Dermis microvascular lymphatic vessel endothelial cell (primary cell): ENCODE measurements at places on chromosomes 7 and 10. TPM values are rescaled to one million over a fixed set of nuclear protein-coding genes. Genes with fewer than 3 reads are reported as not detected.

DNA sequence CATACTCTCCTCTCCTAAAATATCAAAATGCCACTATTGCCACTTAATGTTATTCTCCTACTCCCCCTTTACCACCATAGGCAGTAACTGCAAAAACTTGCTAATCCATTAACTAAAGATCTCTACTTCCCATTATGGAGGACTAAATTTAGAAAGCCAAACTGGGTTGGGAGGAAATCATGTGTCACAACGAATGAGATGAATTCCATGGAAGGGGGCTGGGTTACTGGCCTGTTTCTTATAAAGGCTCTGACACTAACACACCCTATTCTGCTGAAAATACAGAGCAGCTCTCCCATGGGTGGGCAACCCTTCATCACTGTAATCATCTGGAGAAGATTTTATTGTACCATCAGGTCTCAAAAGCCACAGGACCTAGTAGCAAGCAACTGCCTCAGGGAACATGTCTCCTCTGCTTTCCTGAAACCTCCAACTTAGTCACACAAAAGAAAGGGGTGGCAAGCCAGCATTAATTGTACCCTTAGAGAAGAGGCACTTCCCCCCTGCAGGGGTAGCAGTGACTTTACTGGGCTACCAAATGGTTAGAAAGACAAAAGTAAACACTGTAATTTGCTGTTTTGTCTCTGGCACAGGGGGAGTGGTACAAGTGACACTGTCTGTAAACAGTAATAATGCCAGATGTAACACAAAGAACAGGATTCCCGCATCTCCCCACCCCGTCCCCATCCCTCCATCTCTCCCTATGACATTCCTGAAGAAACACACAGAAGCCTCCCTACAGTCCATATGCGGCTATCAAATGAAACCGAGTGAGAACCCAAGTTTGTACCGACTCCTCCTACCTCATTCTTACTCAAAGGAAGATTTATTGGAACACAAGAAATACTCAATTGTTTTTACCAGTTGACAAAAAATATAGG, 81.6 kb downstream of the ARMH3 start:
- DNase-seq, result peak; percentile 54

DNA sequence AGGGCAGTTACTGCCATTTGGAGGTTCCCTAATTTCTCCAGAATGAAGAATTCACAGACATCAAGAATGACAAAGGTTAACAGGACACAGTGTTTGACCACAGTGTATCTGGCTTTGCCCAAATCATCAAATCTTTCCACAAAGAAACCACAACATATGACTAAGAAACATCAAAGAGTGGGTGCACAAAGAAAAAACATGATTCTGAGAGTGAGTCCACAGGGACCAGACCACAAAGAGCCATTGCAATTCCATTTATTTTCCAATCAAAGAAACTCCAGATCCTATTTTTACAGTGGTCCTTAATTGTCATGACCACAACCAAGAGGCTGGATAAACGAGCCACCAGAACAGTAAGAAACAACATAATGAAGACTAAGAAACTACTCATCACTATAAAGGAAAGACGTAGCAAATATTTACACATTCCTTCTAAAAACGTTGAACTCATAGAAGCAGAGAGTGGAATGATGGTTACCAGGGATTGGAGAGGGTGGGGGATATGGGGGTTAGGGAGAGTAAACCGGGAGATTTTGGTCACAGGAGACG, 286.5 kb downstream of the DOCK4 start:
- DNase-seq, result no peak

DNA sequence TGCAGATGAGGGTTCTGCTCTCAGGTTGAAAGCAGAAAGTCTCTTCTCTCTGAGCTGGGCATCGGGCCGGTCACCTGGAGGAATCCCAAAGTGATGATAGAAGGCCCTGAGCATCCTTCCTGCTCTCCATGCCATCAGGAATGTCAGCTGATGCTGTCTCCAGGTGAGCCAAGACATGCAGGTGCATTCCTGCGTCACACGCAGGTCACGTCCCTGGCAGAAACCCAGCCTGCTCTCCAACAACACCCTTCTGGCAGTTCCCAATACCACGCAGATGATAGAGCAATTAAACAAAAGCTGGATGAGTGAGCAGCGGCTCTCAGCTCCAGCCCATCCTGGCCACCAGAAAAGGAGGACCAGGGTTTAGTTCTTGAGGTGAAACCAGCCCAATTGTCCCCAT, 6.9 kb upstream of the WIPI2 start:
- no peak for DNase-seq

- no peak for DNase-seq
These were observed 77.1 kb upstream of the CAMK2B start for GRCh38 chr7:44402401-44403060.

Gene KLLN
- total RNA-seq, result 0.13 and 0.26 TPM in 2 replicates

Gene ASB10
- total RNA-seq, result not detected in 2 replicates

DNA sequence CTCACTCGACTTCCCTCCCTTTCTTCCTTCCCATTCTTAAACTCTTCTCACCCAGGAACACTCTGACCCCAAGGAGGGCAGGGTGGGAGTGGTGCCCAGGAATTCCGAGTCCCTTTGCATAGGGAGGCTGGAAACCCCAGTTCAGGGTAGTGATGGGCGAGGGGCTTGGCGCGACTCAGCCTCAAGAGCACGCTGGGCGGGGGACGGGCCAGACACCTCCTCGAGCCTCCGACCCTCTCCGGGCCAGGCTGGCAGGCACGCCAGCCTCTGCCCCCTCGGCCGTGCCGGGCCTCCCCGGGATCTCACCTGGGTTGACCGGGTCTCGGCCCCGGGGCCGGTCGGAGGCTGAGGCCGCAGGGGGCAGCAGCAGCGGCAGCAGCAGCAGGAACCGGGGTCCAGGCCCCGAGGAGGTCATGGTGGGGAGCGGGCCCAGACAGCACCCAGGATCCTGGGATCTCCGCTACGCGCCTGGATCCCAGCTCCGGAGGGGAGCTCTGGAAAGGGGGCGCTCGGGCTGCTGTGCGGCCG, 457 bp downstream of the PLOD3 start:
- DNase-seq, result no peak

DNA sequence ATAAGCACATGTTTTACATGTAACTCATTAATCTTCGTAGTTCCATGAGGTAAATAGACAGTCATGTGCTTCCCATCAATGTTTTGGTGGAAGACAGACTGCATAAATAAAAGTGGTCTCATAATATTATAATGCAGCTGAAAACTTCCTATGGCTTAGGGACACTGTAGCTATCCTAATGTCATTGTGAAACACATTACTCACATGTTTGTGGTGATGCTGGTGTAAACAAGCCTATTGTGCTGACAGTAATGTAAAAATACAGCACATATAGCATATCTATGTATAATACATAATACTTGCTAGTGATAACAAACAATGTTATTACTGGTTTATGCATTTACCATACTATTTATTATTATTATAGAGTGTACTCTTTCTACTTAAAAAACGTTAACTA, 37.2 kb upstream of the PLXDC2 start:
- no peak for DNase-seq

- no peak for DNase-seq
These were observed 75.1 kb downstream of the ANKRD61 start for GRCh38 chr7:6106140-6106904.

DNA sequence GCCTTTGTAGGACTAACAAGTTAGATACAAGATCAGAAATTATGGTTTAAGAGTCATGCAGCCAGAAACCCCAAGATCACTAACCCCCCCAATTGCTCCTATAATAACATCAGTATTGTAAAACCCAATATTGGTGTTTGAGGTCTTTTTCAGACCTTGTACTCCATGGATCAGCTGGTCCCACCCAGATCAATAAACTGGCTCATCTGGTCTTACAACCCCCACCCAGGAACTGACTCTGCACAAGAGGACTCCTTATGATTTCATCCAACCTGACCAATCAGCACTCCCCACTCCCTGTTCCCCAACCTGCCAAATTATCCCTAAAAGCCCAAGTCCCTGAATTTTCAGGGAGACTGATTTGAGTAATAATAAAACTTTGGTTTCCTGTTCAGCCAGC, 6.4 kb upstream of the GSAP start:
- DNase-seq, result no peak

Gene GRM8
- total RNA-seq, result under 0.01 TPM in 1 of 2 replicates, not detected in the other

GRCh38 chr7:42244828-42245227, 7.8 kb upstream of the GLI3 start:
- DNase-seq, result no peak

DNA sequence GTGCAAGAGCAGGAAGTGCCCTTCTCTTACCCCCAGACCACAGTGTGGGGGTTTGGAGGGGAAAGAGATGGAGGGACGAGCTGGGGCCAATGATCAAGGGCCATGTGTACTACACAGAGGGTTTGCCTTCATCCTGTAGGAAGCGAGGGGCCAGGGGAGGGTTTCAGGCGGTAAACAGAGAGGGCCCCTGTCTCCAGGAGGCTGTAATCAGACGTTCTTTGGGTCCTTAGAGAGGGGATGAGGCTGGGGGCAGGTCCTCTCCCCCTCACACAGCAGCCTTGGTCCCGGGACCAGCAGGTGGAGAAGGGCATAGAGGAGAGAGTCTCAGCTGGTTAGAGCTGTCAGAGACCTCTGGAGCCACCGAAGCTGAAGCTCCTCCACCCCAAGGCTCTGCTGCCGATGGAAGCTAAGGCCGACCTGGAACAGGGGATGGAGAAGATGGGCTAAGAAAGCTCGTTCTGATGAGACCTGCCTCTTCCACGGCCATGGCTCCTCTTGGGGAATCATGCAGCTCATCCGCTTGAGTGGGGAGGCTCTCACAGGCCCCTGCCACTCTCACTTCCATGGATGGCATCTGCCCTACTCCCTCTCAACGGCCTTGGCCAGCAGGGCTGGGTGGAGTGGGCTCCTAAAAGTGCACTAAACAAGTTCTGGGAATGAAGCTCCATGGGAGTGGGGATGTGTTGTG, 3.5 kb downstream of the LOXL4 start:
- DNase-seq, result no peak

- DNase-seq, result no peak
These were observed 85.7 kb downstream of the PARP12 start for GRCh38 chr7:139976838-139977656.

GRCh38 chr10:44993922-44994751, 6.6 kb upstream of the ZNF22 start:
- no peak for DNase-seq

Gene EPO
- total RNA-seq, result not detected in 2 replicates

Gene GTF2IRD2
- total RNA-seq, result 2.9 and 3.1 TPM in 2 replicates

DNA sequence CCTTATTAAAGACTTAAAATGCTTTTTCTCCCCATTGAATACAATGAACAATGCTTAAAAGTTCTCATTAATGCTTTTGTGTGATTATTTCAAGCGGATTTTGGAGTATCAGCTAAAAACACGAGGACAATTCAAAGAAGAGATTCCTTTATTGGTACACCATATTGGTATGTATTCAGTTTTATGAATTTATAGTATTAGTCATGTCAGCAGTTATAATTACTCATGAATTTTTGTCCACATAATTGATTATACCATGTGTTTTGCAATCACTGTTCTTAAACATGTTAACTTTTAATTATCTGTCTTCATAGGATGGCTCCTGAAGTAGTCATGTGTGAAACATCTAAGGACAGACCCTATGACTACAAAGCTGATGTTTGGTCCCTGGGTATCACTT, 31.9 kb downstream of the SLK start:
- no peak for DNase-seq

GRCh38 chr10:69639291-69640195, 9.5 kb downstream of the FAM241B start:
- DNase-seq, result peak; percentile 69

Gene ZNF485
- total RNA-seq, result 0.51 and 0.76 TPM in 2 replicates

Gene AKR1C8
- not detected in 2 replicates for total RNA-seq

Gene R3HCC1L
- total RNA-seq, result 8.1 and 10.5 TPM in 2 replicates

- no peak for DNase-seq
These were observed 265.7 kb downstream of the SUGCT start for GRCh38 chr7:40400525-40400924.

DNA sequence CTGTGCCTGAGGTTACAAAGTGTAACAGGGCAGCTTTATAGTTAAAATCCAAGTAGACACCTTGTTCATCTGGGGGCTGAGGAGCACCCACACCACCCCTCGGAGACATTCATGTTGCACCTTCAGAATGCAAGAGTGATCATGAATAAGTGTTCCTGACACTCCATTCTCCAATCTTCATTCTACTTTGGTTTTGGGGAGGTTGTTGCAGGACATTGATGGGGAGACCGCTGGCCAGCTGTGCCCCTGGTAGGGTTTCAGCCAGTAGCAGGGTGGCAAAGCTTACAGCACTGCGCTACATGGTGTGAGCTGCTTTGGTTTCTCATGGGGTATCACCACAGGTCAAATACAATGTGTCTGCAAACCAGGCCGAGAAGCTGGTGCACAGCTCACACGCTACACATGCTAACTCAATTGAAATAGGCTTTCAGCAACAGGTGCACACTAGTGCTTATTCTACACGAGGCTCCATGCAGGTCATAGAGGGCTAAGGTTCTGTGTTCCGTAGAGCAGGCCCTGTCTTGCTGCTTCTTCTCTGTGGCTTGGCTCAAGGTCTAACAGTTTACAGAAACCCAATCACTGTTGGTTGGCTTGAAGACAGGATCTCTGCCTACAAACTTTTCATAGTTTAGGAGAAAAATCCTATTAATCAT, 317.4 kb upstream of the ZNF32 start:
- DNase-seq, result no peak

DNA sequence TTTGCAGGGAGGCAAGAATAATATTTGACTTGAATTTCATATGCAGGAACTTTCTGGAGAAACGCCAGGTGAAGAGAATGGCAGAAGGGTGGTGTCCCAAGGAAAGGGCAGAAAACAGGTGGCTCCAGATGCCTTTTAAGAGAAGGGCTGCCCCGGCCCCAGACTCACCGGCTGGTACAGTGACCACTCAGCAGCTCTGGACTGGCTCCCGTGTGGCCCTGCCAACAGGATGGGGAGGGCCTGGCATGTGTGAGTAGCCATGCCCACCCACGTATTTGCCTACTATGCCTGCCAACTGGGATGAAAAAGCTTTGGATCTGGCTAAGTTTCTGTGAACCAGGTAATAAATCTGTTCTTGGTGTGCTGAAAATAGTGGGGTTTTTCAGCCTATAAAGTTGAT, 159.5 kb downstream of the PRKAG2 start:
- DNase-seq, result no peak

DNA sequence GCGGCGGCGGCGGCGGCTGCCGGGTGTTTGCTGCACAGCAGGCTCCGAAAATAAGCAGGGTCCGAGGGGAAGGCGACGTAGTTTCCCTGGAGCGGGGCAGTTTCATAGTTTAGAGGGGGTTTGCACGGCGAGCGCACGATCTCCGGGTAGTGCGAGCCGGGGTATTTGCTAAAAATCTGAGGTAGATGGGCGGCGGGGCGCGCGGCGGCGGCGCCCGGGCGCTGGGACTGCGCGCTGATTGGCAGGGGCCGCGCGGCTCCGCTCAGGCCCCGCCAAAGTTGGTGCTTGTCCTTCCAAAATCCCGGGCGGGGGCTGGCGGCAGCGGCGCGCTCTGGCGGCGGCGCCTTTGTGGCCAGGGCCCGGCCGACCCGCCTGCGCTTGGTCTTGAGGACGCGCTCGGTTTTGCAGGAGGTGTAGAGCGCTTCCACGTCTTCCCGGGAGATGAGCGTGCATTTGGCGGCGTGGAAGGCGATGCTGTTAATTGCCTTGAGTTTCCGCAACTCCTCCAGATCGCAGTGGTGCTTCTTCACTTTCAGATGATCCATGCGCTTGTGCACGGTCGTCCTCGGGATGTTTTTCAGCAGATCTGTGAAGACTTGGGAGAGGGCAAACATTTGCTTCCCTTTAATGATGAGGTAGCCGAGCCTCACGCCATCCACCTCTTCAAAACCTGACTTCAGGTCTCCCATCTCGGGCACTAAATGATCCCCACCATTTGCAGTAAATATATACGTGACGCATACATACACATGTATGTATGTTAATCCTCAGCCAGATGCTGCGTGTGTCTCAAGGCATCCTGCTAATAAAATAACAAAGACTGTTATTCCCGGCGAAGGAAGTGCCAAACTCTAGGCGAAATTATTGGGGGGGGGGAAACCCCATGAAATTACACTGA, 8.1 kb downstream of the SKIDA1 start:
- peak; percentile 52 for DNase-seq
